ENCODE measurements at places on chromosomes 11 and 22. TPM values are rescaled to one million over a fixed set of nuclear protein-coding genes. Genes with fewer than 3 reads are reported as not detected.

GRCh38 chr11:106585061-106585460, 433.2 kb downstream of the GUCY1A2 start:
- H3K27me3 ChIP-seq = no peaks in the 10 kb centered on the region
- DNase-seq = peak; percentile 20
- no peaks in the 10 kb centered on the region for H3K36me3 ChIP-seq
- no peak overlapping the region for H3K4me3 ChIP-seq

GRCh38 chr22:35590634-35591295, 26.4 kb downstream of the MB start:
- no peaks in the 10 kb centered on the region for H3K36me3 ChIP-seq
- no peak overlapping the region for H3K27ac ChIP-seq
- no peak for DNase-seq
- H3K4me3 ChIP-seq = no peak overlapping the region
- peaks cover 29% of the 10 kb centered on the region for H3K4me1 ChIP-seq
- no peaks in the 10 kb centered on the region for H3K27me3 ChIP-seq

GRCh38 chr11:61682906-61683675, 2.9 kb downstream of the DAGLA start:
- DNase-seq = no peak
- peak overlapping the region; percentile 55 for H3K4me3 ChIP-seq
- peaks cover 87% of the 10 kb centered on the region for H3K4me1 ChIP-seq
- peak overlapping the region; percentile 68 for H3K27ac ChIP-seq
- H3K27me3 ChIP-seq = no peaks in the 10 kb centered on the region

DNA sequence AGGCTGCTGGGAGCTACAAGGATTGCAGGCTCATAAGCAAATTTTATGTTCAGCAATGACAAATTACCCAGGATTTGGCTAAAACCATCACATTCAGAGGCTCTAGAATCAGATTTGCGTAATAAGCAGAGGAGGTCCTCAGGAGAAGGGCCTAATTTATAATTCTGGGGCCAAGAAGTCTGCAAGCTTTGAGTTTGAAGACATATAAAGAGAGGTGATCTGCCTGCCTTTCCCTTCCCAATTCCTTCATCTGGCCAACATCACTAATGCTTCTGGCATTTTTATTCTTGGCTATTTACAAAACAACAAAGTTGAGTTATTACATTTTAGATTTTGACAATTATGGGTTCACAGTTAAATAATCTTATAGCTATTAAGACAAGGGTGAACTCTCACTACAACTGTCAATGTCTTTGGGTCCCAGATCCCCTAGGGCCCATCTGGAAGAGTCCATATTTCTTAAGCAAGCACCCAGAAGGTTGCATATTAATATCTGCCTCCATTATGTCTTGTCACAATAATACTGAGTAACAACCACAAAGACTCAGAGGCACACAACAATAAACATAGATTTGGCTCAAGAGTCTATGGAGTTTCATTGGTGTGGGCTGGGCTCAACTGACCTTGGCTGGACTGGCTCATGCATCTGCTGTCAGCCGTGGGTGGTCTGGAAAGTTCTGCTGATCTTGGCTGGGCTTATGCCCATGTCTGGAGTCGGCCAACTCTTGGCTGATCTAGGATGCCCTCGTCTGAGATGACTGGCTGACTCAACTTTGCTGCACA, 67.2 kb upstream of the CD82 start:
- no peaks in the 10 kb centered on the region for H3K36me3 ChIP-seq
- no peak for DNase-seq
- H3K4me1 ChIP-seq = no peaks in the 10 kb centered on the region
- H3K4me3 ChIP-seq = no peak overlapping the region
- no peaks in the 10 kb centered on the region for H3K27me3 ChIP-seq
- H3K27ac ChIP-seq = no peak overlapping the region

DNA sequence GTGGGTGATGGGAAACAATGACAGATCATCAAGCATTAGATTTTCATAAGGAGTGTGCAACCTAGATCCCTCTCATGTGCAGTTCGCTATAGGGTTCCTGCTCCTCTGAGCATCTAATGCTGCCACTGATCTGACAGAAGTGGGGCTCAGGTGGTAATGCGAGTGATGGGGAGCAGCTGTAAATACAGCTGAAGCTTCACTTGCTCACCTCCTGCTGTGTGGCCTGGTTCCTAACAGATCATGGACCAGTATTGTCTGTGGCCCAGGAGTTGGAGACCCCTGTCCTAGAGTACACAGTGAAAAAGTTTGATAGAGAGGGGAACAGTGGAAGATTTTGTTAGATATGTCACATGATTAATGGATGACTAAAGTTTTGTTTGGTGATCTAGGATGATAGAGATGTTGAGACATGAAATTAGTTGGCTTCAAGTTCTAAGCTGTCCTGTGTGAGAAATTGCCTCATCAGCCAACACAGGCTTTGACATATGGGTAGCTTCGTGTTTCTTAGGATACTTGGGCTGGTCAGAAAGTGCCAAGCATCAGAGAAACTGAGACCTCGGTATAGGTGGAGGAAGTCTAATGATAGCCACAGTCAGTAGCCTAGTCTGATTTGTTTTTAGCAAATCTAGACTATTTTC, 47.4 kb downstream of the ARHGEF12 start:
- H3K27me3 ChIP-seq = no peaks in the 10 kb centered on the region
- H3K27ac ChIP-seq = no peak overlapping the region
- H3K36me3 ChIP-seq = no peaks in the 10 kb centered on the region
- no peak for DNase-seq

DNA sequence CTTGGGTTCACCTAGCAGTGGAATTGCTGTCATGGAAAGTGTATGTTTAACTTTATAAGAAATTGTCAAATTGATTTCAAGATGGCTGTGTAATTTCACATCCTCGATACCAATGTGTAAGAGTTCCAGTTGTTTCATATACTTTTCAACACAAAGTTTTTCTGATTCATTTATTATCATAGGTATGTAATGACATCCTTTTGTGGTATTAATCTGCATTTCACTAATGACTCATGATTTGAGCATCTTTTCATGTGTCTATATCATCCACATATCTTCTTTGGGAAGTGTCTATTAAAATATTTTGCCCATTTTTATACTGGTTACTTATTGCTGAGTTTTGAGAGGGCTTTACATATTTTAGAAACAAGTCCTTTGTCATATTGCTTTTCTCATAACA, 17.0 kb upstream of the GLYATL1B start:
- H3K27ac ChIP-seq = no peak overlapping the region
- DNase-seq = no peak
- no peaks in the 10 kb centered on the region for H3K36me3 ChIP-seq
- no peaks in the 10 kb centered on the region for H3K27me3 ChIP-seq

GRCh38 chr11:119369132-119369925, 12.2 kb downstream of the USP2 start:
- H3K4me1 ChIP-seq = peaks cover 100% of the 10 kb centered on the region
- DNase-seq = peak; percentile 50
- H3K27me3 ChIP-seq = no peaks in the 10 kb centered on the region
- peak overlapping the region; percentile 93 for H3K27ac ChIP-seq
- H3K36me3 ChIP-seq = no peaks in the 10 kb centered on the region
- H3K4me3 ChIP-seq = peak overlapping the region; percentile 43

- no peak overlapping the region for H3K27ac ChIP-seq
- DNase-seq = no peak
- no peaks in the 10 kb centered on the region for H3K36me3 ChIP-seq
- peaks cover 13% of the 10 kb centered on the region for H3K27me3 ChIP-seq
These were observed 179.6 kb downstream of the BRD1 start for GRCh38 chr22:49648053-49648452.

DNA sequence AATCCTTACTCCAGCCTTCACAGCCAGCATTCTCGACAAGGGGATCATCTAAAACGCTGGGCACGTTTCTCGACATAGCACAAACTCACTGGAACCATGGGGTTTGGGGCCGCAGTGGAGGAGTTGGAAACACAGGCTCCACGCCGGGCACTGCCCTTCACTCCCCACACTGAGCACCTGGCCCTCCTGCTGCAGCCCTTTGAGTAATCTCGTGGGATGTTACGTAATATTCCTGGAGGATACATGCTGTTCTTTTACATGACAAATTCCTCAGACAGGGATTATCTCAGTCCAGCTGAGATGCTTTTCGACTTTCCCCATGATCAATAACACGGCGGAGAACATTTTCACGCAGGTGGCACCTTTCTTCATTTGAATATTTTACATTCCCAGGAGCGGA, 408.0 kb downstream of the SHANK2 start:
- H3K36me3 ChIP-seq = peaks cover 22% of the 10 kb centered on the region
- H3K27me3 ChIP-seq = no peaks in the 10 kb centered on the region
- no peak for DNase-seq
- no peak overlapping the region for H3K27ac ChIP-seq
- no peaks in the 10 kb centered on the region for H3K4me1 ChIP-seq

DNA sequence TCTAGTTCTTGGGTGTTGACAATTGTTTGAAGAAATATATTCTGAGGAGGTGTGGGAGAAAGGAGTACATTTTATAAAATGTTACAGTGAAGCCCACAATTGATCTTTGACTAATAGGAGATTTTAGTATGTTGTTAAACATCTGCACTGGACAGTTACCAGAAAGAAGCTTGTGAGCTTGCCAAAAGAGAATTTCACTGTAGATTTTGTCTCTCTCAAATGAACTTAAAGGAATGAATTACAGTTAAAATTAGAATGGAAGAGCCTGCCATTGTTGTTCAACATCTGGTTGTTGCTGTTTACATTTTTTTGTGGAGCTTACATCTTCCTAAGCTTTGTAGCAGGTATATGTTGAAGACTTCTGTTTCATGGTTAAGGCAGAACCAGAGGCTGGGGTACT, 620.5 kb upstream of the CCDC179 start:
- no peaks in the 10 kb centered on the region for H3K27me3 ChIP-seq
- H3K36me3 ChIP-seq = no peaks in the 10 kb centered on the region
- no peak overlapping the region for H3K4me3 ChIP-seq
- no peak for DNase-seq
- H3K27ac ChIP-seq = no peak overlapping the region

DNA sequence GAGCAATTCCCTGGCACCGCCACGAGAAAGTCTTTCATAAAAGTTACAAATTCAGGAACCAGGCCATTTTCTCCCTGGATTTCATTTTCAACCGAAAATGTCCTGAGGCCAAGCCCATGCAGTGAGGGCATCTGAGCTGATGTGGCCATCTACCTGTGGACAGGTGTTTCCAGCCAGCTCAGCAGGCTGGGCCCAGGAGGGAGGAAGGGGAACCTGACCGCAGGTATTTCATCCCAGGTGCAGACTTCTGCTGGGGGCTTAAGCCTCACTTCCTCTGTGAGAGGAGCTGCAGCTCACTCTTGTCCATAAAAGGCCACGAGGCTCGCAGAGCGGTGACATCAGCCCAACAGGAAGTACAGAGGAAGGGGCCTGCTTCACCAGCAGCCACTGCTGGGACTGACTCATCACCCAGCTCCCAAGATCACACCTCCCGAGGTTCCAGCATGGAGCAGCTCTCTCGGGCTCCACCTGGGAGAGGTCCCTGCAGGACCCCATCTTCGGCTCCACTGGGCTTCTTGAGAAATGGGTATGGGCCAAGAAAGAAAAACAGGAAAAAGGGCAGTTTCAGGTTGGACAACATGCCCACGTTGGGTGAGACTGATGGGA, 56.4 kb downstream of the MYH9 start:
- DNase-seq = peak; percentile 75
- peaks cover 48% of the 10 kb centered on the region for H3K4me1 ChIP-seq
- H3K4me3 ChIP-seq = no peak overlapping the region

DNA sequence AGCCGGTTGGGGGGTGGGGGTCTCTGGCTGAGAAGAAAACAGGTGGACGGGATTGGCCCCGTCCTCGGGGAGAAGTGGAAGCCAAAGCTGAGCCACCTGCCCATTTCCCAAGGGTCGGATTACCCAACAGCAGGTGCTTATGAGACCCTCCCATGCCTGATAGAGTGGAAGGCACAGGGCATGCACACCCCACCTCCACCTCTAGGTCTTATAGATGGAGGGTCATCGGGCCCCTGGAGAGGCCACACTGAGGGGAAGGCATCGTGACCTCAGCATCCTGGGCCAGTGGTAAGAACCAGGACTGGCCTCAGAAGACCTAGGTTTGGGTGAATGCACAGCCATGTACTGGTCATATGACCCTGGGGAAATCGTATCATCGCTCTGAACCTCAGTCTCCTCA, 85.9 kb downstream of the BUD13 start:
- H3K4me1 ChIP-seq = peaks cover 16% of the 10 kb centered on the region
- no peaks in the 10 kb centered on the region for H3K36me3 ChIP-seq
- no peak for DNase-seq
- no peak overlapping the region for H3K4me3 ChIP-seq
- H3K27me3 ChIP-seq = no peaks in the 10 kb centered on the region
- no peak overlapping the region for H3K27ac ChIP-seq

GRCh38 chr11:9861860-9862725, 198.2 kb downstream of the SWAP70 start:
- no peak overlapping the region for H3K27ac ChIP-seq
- no peaks in the 10 kb centered on the region for H3K27me3 ChIP-seq
- peak; percentile 64 for DNase-seq
- no peaks in the 10 kb centered on the region for H3K36me3 ChIP-seq

GRCh38 chr11:117484156-117484555, 156.5 kb downstream of the CEP164 start:
- no peaks in the 10 kb centered on the region for H3K36me3 ChIP-seq
- H3K27me3 ChIP-seq = peaks cover 27% of the 10 kb centered on the region
- no peak overlapping the region for H3K27ac ChIP-seq
- H3K4me1 ChIP-seq = no peaks in the 10 kb centered on the region

GGTLC3 gene
- polyA plus RNA-seq = 0.22 TPM

ENTHD1 gene
- not detected for polyA plus RNA-seq

PACSIN3 gene
- 56.8 TPM for polyA plus RNA-seq

BIRC3 gene
- polyA plus RNA-seq = 0.50 TPM

OR4X1 gene
- polyA plus RNA-seq = not detected

RRP8 gene
- 7.2 TPM for polyA plus RNA-seq

OR5B21 gene
- polyA plus RNA-seq = 0.08 TPM

ATXN10 gene
- 194 TPM for polyA plus RNA-seq

MMP12 gene
- polyA plus RNA-seq = not detected

Data from HepG2 (cell line).